Muscle of arm (tissue), 14 donors: ENCODE measurements at places on chromosomes 7 and 10. TPM values are rescaled to one million over a fixed set of nuclear protein-coding genes. Genes with fewer than 3 reads are reported as not detected.

The LRRC18 gene
- polyA plus RNA-seq, result not detected

The CCDC71L gene
- polyA plus RNA-seq, result 4.0 TPM

The VENTX gene
- 0.16 TPM for polyA plus RNA-seq

The CAV1 gene
- 356 TPM for polyA plus RNA-seq

The LRRC4 gene
- polyA plus RNA-seq, result 3.3 TPM

The ECHDC3 gene
- 4.7 TPM for polyA plus RNA-seq

The GIMAP8 gene
- 7.3 TPM for polyA plus RNA-seq

The ICA1 gene
- polyA plus RNA-seq, result 5.2 TPM

The TDRD1 gene
- 0.44 TPM for polyA plus RNA-seq

The PDE6C gene
- not detected for polyA plus RNA-seq

The EIF3A gene
- 138 TPM for polyA plus RNA-seq

The BTBD16 gene
- polyA plus RNA-seq, result not detected

The RNF32 gene
- 2.3 TPM for polyA plus RNA-seq

The FAS gene
- 10.8 TPM for polyA plus RNA-seq

The PTN gene
- 113 TPM for polyA plus RNA-seq

The PCDH15 gene
- polyA plus RNA-seq, result 0.90 TPM

The WIPF3 gene
- 20.2 TPM for polyA plus RNA-seq

The BAG3 gene
- polyA plus RNA-seq, result not detected

The NOS3 gene
- polyA plus RNA-seq, result 6.0 TPM

The PIK3CG gene
- 2.4 TPM for polyA plus RNA-seq

The CASTOR2 gene
- 9.8 TPM for polyA plus RNA-seq

The SMO gene
- polyA plus RNA-seq, result 30.5 TPM

The HPS6 gene
- polyA plus RNA-seq, result 8.6 TPM

The CCDC146 gene
- 25.0 TPM for polyA plus RNA-seq

The GIMAP1 gene
- polyA plus RNA-seq, result 3.1 TPM

The SPDYE2B gene
- 5.7 TPM for polyA plus RNA-seq

The LRIT1 gene
- not detected for polyA plus RNA-seq

The MARVELD1 gene
- 37.0 TPM for polyA plus RNA-seq

The IRF5 gene
- polyA plus RNA-seq, result 3.3 TPM

The PAX4 gene
- polyA plus RNA-seq, result not detected

The MDFIC gene
- polyA plus RNA-seq, result 35.7 TPM

The ASB15 gene
- 7.1 TPM for polyA plus RNA-seq

The VAX1 gene
- polyA plus RNA-seq, result not detected

The EN2 gene
- polyA plus RNA-seq, result 0.81 TPM

The FAM25A gene
- not detected for polyA plus RNA-seq

The TWIST1 gene
- 38.1 TPM for polyA plus RNA-seq

The OLAH gene
- not detected for polyA plus RNA-seq

The PNLIPRP2 gene
- 0.13 TPM for polyA plus RNA-seq

The HYAL4 gene
- polyA plus RNA-seq, result not detected

The NXPH1 gene
- polyA plus RNA-seq, result 0.12 TPM

The OR2A7 gene
- polyA plus RNA-seq, result 0.63 TPM

The FAM131B gene
- 3.4 TPM for polyA plus RNA-seq

The CLCN1 gene
- polyA plus RNA-seq, result 0.50 TPM

The SH3PXD2A gene
- 67.6 TPM for polyA plus RNA-seq

The SPRN gene
- polyA plus RNA-seq, result 3.8 TPM

The MUC12 gene
- polyA plus RNA-seq, result not detected

The PIP gene
- polyA plus RNA-seq, result not detected

The KLF14 gene
- 0.81 TPM for polyA plus RNA-seq

The PAPOLB gene
- polyA plus RNA-seq, result not detected

The ATG9B gene
- 0.68 TPM for polyA plus RNA-seq

The OR13A1 gene
- polyA plus RNA-seq, result 0.08 TPM

The ODAD2 gene
- 0.78 TPM for polyA plus RNA-seq

The SRRT gene
- polyA plus RNA-seq, result 89.0 TPM

The DNAJC1 gene
- polyA plus RNA-seq, result not detected

The FBXL13 gene
- polyA plus RNA-seq, result 0.81 TPM

The NME8 gene
- polyA plus RNA-seq, result not detected

The AGR2 gene
- polyA plus RNA-seq, result 330 TPM

The TACR2 gene
- polyA plus RNA-seq, result not detected
